NCI-H1092 treated with DMSO at 0.1 percent for 48 hours (cell line): ENCODE measurements at places on chromosomes 4 and X.
A peak's percentile ranks its signal among the peaks of the same experiment; 100 is the strongest.

DNA sequence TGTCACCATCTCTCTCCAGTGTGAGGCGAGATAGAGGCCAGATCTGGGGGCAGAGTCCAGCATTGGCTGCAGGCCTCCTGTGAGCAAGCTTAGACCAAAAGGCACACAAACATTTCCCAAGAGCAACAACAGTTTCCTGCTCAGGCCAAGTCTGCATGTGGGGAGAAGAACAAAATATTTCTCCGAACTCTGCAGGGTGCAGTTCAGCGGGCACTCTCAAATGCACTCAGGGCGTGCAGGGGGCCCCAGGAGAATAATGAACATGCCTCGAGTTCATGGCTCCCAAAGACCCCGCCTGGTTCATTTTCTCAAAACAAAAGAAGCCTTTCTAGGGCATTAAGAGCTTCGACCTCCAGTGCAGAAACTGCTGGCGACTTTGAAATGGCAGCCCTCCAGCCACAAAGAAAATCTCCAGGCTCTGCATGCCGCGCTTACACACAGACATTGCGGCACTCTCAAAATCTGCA is 57.8 kb upstream of the HELT start:
- no peak for DNase-seq

DNA sequence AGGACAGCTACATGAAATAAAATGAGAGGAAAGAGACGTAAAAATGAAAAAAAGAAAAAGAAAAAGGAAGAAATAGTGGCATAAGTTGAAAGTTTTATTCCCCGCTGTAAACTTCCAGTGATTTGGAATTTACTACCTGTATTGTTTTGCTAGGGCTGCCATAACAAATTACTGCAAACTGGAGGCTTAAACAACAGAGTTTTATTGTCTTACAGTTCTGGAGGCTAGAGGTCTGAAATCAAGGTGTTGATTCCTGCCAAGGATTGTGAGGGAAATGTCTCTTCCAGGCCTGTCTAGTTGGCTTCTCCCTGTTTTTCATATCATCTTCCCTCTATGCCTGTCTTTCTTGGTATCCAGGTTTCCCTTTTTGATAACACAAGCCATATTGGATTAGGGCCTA is 119.4 kb upstream of the PACRGL start:
- no peak for DNase-seq

DNA sequence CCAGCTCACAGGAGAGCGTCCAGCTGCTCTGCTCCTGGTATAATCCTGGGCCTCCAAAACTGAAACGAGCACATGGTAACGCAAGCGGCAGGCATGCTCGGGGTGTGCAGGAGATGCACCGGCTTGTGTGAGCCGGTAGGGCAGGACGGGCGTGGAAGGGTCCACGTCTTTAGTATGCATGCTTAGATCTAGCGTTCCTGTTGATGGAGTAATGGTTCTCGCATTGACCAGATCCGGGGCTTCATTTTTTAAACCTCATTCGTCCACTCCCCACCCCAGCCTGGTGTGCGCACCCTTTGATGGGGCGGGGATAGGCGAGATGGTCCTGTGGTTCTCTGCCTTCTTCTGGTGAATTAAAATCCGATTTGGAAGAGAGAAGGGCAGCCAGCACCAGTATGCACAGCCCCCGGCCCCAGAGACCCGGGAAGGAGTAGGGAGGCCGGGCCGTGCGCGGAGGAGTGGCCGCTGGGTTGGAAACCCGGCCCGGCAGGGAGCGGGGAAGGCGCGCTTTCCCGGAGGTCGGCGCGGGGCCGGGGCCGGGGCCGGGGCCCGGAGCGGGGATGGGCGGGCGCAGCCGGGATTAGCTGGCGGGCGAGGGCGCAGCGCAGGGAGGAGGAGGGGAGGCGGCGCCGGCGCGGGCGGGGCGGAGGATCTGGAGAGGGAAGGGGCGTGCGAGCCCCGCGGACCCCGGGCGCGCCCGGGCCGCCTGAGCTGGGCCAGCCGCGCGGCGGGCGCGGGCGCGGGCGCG is 39.9 kb downstream of the FAM149A start:
- DNase-seq = peak; percentile 58

DNA sequence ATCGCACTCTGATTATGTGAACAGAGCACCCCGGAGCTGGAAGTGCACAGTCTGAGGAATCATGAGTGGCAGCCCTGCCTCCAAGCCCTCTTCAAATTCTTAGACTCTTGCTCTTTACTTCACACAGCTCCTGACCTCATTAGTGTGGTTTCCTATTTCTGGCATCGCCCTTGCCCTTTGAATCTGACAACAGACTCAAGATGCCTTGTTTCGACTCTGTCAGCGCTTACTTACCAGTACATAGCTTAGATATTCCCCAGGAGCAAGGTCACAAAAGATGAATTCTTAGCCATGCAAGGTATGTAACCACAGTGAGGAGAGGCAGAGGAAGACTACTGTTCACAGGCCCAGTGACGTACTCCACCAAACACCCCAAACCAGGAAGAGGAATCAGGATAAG is 167.2 kb downstream of the KDR start:
- DNase-seq = no peak

DNA sequence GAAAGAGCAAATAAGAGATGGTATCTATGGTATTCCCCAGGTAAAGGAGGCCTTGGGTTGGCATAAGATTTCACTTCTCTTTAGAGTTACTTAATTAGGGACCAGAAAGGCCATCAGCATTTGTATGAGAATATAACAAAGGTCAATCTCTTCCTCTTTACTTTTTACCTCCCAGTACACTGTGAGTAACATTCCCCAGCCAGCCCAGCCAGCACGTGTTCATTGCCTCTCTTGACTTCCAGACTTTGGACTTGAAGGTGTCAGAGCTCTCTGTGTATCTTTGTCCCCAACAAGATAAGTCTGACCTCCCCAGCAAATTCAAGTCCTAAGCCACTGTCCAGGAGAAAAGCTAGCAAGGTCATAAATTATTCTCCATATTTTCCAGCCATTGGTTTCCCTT is 110.5 kb downstream of the AR start:
- no peak for DNase-seq

- DNase-seq = peak; percentile 48
Observed at GRCh38 chr4:113455061-113455460, 306.5 kb downstream of the CAMK2D start.

DNA sequence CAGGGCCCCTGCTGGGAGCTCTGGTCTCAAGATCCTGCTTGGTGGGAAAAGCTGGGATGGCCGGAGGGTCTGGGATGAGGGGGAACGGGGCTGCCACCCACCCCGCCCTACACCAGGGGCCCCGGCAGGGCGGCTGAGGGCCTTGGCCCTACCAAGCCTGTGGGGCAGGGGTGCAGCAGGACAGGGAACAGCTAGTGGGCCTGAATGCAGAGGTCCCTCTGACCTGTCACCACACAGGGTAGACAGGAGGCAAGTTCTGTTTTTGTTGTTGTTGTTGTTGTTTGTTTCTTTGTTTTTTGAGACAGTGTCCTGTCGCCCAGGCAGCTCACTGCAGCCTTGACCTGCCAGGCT is 332 bp upstream of the RENBP start:
- no peak for DNase-seq

DNA sequence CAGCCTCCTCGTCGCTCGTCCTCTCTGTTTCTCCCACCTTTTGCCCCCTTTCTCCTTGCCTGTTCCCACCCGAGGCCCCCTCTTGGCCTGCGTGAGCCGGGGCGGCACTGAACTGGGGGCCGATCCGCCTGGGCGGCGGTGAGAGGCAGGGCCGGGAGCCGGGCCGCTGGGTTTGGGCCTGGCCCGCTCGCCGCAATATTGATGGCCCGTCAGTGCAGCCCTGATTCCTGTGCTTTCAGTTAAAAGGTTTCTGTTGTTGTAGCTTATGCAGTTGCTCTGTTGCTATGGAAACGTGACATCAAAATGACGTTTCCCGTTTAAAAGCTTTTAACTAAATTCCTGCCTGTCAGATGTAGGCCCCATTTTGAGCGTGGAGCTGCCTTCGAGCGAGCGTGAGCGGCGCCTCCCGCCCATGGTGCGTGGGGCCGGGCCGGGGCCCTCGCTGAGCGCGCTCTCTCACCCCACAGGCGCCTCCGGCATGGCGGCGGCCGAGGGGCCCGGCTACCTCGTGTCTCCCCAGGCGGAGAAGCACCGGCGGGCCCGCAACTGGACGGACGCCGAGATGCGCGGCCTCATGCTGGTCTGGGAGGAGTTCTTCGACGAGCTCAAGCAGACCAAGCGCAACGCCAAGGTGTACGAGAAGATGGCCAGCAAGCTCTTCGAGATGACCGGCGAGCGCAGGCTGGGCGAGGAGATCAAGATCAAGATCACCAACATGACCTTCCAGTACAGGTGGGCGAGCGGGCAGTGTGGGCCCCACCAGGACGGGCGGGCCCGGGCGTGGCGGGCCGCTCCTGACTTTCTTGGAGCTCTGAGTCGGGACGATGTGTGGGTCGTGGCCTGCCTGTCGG is at the start of gene MSANTD1:
Gene MSANTD1, plus strand, starts transcription at position 349 of the 851 bp plus-strand sequence. Its CDS starts 64 bp downstream, at position 413.
- DNase-seq = no peak

- no peak for DNase-seq
Observed at GRCh38 chrX:55908661-55909212, 191.2 kb downstream of the RRAGB start.
